CD4-positive, alpha-beta T cell (primary cell): ENCODE measurements at places on chromosomes 3 and 15. TPM values are rescaled to one million over a fixed set of nuclear protein-coding genes. Genes with fewer than 3 reads are reported as not detected.

Gene BFSP2
- total RNA-seq, result not detected

Gene BCL2A1
- total RNA-seq, result 18.7 TPM

Gene SLC12A1
- total RNA-seq, result not detected

Gene GOLGA8G
- not detected for total RNA-seq

Gene MCCC1
- 16.4 TPM for total RNA-seq

Gene DUOXA2
- not detected for total RNA-seq

Gene POLQ
- 0.30 TPM for total RNA-seq

Gene JAGN1
- 15.1 TPM for total RNA-seq

Gene ISLR
- not detected for total RNA-seq

DNA sequence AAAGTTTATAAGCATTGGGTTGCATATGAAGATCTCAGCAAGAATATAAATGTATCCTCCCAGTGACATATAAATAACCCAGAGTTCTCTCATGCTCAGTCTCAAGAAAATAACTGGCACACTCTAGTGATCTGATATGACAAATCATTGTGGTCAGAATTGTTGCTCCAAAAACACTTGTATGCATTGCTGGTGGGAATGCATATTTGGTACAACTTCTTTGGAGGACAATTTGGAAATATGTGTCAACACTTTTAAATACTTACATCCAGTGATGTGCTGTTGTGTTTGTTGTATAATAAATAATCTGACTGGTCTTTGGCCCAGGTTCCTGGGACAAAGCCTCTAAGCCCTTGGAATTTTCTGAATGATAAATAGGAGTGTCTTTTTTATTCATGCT is 66.7 kb upstream of the STT3B start:
- no peak for DNase-seq
- H3K4me1 ChIP-seq, result peaks cover 49% of the 10 kb centered on the region
- H3K27me3 ChIP-seq, result no peaks in the 10 kb centered on the region

DNA sequence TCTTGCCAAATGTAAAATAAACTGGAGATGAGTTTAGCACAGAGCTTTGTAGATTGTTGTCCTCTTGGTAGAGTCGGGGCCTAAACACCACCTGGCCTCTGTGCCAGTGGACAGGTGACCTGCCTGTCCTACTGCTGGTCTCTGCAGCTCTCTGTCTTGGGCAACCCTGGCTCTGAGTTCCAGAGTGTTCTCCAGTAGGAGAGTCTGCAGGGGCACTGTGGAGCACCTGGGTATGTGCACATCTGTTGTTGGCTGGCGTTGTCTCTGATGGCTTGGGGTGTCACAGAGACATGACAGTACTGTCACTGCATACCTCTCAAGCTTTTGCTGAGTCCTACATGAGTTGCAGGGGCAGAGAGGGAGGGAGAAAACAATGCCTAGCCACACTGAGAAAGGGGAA is 112.6 kb downstream of the IGF1R start:
- no peaks in the 10 kb centered on the region for H3K36me3 ChIP-seq
- H3K27ac ChIP-seq, result no peak overlapping the region
- peaks cover 2% of the 10 kb centered on the region for H3K4me1 ChIP-seq
- H3K27me3 ChIP-seq, result no peaks in the 10 kb centered on the region

GRCh38 chr15:40558952-40559742 is 5.7 kb downstream of the CCDC32 start:
- H3K27me3 ChIP-seq, result no peaks in the 10 kb centered on the region
- peaks cover 15% of the 10 kb centered on the region for H3K4me1 ChIP-seq
- peaks cover 27% of the 10 kb centered on the region for H3K36me3 ChIP-seq
- no peak overlapping the region for H3K4me3 ChIP-seq
- DNase-seq, result no peak

- no peak overlapping the region for H3K4me3 ChIP-seq
- no peaks in the 10 kb centered on the region for H3K4me1 ChIP-seq
- no peaks in the 10 kb centered on the region for H3K36me3 ChIP-seq
- no peak for DNase-seq
Measured at GRCh38 chr3:124385996-124386395, 344.3 kb upstream of the UMPS start.

DNA sequence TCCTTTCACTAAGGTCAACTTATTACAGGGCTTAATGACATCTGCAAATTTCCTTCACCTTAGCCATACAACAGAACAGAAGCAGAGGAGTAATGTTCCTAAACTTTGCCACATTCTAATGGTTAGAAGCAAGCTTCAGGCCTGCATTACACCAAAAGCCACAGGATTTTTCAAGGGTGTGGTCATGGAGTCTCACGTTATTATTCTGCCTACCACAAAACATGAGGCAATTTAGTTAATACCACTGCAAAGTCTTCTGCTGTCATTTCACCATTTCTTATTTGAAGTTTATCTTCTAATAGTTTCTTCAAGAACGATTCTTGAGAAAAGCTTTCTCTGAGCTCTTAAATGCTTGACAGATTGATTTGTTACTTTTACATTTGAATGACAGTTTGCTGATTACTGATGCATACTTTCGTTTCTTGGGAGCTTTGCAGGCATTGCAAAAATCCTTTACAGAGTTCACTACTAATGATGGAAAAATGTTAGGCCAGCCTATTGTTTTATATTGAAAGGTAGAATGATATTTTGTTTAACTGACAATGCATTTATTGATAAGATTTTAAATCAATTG is 1257.1 kb downstream of the NSUN3 start:
- DNase-seq, result no peak
- no peaks in the 10 kb centered on the region for H3K36me3 ChIP-seq
- no peaks in the 10 kb centered on the region for H3K27me3 ChIP-seq
- no peak overlapping the region for H3K27ac ChIP-seq

GRCh38 chr15:101393172-101393571 is 96.3 kb downstream of the PCSK6 start:
- H3K36me3 ChIP-seq, result no peaks in the 10 kb centered on the region
- H3K4me1 ChIP-seq, result peaks cover 5% of the 10 kb centered on the region
- no peak overlapping the region for H3K27ac ChIP-seq
- no peak for DNase-seq

DNA sequence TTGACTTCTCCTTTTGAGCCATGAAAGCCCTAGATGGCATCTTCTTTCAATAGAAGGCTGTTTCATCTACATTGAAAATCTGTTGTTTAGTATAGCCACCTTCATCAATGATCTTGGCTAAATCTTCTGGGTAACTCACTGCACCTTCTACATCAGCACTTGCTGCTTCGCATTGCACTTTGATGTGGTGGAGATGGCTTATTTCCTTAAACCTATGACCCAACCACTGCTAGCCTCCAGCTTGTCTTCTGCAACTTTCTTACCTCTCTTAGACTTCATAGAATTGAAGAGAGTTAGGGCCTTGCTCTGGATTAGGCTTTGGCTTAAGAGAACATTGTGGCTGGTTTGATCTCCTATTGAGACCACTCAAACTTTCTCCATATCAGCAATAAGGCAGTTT is 189.8 kb downstream of the PLCL2 start:
- no peak overlapping the region for H3K4me3 ChIP-seq
- no peak overlapping the region for H3K27ac ChIP-seq
- no peaks in the 10 kb centered on the region for H3K27me3 ChIP-seq
- DNase-seq, result no peak
- H3K36me3 ChIP-seq, result peaks cover 25% of the 10 kb centered on the region

DNA sequence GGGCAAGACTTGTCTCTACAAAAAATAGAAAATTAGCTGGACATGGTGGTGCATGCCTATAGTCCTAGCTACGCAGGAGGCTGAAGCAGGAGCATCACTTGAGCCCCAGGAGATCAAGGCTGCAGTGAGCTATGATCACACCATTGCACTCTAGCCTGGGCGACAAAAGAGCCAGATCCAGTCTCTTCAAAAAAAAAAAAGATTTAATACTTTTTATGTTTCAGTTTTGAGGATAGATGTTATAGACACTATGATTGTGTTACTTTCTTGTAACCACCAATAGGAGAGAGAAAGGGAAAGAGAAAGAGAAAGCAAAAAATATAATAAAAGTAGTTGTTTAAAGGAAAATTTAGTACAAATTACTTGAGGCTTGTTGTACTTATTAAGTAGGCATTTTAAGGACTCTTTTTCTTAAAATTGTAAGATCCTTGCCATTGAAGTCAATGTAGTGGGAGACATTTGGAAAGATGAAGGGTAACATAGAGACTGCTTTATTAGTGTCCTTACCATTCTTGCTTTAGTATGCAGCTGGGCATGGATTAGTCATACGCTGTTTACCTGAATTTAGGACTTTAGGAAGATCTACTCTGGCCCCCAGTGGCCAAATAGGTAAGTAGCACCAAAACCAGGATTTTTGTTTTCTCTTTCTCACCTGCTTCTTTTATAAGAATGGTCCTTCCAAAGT is 35.1 kb upstream of the ZDHHC23 start:
- peak; percentile 18 for DNase-seq
- H3K27me3 ChIP-seq, result no peaks in the 10 kb centered on the region
- H3K27ac ChIP-seq, result no peak overlapping the region
- H3K36me3 ChIP-seq, result no peaks in the 10 kb centered on the region
- peak overlapping the region; percentile 21 for H3K4me3 ChIP-seq

GRCh38 chr3:175383813-175384212 is 524.7 kb downstream of the NAALADL2 start:
- no peaks in the 10 kb centered on the region for H3K36me3 ChIP-seq
- H3K27me3 ChIP-seq, result no peaks in the 10 kb centered on the region
- H3K4me3 ChIP-seq, result no peak overlapping the region
- H3K27ac ChIP-seq, result no peak overlapping the region
- no peaks in the 10 kb centered on the region for H3K4me1 ChIP-seq
